Renal cortex interstitium (tissue), 15 donors: ENCODE measurements at places on chromosomes 3 and 15. TPM values are rescaled to one million over a fixed set of nuclear protein-coding genes. Genes with fewer than 3 reads are reported as not detected.

The MME gene
- polyA plus RNA-seq = 409 TPM

The CRYBG3 gene
- polyA plus RNA-seq = 21.0 TPM

The GPR149 gene
- not detected for polyA plus RNA-seq

The LDHAL6B gene
- 0.19 TPM for polyA plus RNA-seq

The CHRNA7 gene
- 20.6 TPM for polyA plus RNA-seq

The SUSD5 gene
- polyA plus RNA-seq = 4.0 TPM

The GALNT15 gene
- 2.7 TPM for polyA plus RNA-seq

The BNC1 gene
- 0.23 TPM for polyA plus RNA-seq

DNA sequence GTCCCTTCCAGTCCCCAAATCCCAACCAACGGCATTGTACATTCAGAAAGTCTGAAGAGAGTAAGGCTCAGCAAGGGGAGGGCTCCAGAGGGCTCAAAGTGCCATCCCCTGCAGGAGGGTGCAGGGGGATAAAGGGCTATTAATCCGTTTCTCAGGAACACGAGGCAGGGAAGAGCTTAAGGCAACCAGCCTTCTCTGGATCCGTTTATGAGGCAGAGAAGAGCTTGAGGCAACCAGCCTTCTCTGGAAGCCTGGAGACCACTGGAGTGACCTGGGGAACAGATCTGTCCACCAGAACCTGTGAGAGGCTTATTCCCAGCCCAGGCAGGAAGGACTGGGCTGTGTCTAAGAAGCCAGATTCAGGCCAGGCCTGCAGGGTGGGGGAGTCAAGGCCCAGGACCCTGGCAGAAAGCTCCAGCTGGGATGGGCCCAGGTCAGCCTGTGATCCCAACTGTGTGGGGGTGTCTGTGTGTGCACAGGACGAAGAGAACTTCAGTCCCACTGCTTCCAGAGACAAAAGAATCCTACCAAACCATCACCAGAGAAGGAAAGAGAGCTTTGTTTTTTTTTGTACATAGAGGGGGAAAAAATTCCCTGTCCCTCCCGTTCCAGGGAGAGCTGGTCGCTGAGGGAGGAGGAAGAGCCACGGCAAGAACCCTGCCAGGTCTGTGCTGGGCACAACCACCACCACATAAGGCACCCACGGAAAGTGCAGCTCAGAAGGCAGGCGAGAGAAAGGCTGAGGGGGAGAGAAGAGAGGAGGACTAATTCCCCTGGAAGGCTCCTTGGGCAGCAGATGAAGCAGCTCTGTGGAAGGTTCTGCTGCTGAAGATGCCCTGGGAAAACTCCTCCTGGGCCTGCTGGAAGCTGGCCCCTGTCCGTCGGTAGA lies 1.6 kb upstream of the ULK3 start:
- no peak for DNase-seq

GRCh38 chr3:127158614-127159229 lies 34.2 kb upstream of the PRR23E start:
- DNase-seq = no peak

DNA sequence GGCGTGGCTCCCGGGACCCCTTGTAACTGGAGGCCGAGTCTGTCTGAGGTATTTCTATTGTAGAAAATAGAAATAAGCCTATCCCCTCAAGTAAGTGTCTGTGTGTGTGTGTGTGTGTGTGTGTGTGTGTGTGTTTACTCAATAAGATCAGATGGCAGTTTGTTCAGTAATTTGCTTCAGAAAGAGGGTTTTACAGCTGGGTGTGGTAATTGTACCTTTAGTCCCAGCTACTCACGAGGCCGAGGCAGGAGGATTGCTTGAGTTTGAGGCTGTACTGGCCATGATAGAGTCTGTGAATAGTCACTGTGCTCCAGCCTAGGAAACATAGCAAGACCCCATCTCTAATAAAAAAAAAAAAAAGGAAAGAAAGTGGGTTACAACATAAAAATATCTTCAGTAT lies 8.7 kb downstream of the SPINT1 start:
- DNase-seq = no peak

GRCh38 chr3:48157202-48157840 lies 30.9 kb downstream of the CDC25A start:
- no peak for DNase-seq

DNA sequence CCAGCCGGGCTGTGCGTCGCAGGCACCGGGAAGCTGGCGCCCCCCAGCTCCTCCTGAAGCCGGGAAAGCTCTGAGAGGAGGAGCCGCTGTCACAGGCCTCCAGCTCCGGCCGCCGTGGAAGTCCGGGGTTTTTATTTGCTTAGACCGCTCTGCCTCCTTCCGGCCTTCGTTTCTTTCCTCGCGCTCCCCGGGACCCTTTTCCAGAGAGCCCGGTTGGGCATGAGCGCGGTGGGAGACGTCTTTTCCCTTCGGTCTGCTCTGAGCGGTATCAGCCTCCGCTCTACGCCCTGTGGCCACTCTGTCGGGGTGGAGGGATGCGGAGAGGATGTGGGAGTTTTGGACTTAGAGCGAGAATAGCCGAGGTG lies 559 bp downstream of the SENP5 start:
- DNase-seq = no peak

GRCh38 chr3:55330355-55330754 lies 156.8 kb downstream of the WNT5A start:
- peak; percentile 37 for DNase-seq

DNA sequence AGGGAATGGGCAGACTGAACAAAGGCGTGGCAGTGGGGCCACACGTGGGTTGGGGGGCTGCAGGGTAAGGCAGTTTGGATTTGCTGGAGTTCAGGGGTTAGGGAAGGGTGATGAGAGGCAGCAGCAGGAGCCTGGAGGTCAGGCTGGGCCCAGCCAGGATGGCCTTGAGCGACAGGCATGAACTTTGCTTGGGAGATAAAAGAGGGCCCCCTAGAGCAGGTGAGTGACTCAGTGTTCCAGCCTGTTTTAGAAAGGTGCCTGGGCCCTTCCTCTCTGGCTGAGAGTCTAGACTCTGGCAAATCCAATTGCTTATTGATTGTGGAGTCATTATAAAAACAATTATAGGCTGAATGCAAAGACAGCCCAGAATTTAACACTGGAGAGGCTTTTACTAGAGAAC lies 75.1 kb downstream of the RAB11A start:
- DNase-seq = no peak

DNA sequence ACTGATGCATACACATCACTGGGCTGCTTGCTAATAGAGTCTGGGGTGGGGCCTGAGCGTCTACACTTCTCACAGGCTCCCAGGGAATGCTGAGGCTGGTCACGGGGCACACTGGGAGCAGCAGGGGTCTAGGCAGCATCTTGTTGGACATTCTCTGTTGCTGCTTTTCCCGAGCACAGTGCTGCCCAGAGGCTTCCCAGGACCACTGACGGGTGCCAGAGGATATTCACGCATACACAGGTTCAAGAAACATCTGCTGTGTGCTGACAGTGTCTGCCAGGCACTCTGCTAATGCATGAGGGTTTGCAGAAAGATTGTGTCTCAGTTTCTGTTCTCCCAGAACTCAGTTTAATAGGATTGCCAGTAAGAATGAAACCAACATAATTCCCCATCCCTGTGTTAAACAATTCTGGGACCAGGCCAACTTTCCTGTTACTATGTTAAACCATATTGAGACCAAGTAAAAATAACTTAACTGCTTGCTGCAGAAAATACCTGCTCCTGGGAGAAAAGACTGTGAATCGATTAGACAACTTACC lies 23.9 kb upstream of the BCL2L10 start:
- no peak for DNase-seq

GRCh38 chr3:114727373-114727772 lies 419.7 kb downstream of the ZBTB20 start:
- DNase-seq = no peak

- no peak for DNase-seq
These were observed 44.9 kb downstream of the LIPC start for GRCh38 chr15:58476525-58477162.

DNA sequence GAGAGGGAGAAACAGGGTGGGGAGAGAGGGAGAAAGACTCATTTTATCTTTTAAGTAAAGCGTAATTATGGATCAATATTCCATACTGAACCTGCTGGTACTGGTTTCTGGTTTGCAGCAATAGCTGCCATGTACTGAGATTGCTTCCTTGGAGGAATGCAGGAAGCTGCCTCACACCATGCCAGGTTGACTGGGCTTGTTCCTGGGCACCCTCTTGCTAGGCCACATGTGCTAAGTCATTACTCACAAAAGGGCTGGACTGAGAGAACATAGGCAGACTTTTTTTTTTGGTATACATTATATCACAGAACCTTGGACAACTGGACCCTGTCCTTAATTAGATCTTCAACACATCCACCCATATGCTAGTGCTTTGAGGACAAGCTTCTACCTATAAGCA lies 193.4 kb downstream of the ZNF621 start:
- no peak for DNase-seq

DNA sequence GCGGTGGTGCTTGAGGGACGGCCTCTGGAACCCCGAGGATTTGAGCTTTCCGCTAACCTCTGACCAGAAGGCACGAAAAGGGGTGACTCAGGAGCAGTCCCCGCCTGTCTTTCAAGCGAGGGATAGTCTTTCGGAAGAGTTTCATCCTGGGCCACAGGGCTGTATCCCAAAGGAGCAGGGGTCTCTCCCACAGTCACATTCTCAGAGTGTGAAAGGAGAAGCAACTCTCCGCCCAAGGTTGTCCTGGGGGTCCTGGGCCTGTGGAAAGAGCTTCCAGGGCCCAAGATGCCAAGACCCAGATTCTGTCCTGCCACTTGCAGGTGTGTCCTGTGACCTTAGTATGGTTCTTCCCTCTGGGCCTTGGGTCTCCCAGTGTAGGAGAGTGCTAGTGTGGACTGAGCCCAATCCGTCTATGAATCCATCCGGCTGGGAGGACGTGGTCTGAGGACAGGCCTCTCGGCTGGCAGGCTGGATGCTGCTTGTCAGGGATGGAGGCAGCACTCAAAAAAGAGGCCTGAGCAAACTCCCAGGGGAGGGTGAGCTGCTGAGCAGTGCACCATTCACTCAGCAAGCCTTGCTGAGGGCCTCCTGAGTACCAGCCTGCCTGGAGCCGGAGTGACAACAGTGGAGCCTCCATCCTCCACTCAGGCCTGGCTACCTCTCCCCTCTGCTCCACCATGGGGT lies 1.6 kb upstream of the DUSP7 start:
- no peak for DNase-seq

GRCh38 chr15:85047271-85047948 lies 65.8 kb downstream of the PDE8A start:
- peak; percentile 50 for DNase-seq

DNA sequence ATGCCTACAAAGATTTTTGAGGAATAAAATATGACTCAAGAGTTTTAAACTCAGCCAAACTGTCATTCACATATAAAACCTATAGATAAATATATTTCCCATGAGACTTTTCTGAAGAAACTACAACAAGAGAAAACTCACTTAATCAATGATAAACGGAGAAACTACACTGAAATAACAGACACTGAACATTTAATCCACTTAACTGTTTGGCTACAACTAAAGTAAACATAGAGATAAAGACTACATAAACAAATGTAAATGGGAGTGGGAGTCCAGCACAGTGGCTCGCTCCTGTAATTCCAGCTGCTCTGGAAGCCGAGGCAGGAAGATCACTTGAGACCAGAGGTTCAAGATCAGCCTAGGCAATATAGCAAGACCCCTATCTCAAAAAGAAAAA lies 79.2 kb downstream of the MEX3B start:
- DNase-seq = no peak
